ENCODE measurements at places on chromosomes 2 and 18.
A peak's percentile ranks its signal among the peaks of the same experiment; 100 is the strongest.

DNA sequence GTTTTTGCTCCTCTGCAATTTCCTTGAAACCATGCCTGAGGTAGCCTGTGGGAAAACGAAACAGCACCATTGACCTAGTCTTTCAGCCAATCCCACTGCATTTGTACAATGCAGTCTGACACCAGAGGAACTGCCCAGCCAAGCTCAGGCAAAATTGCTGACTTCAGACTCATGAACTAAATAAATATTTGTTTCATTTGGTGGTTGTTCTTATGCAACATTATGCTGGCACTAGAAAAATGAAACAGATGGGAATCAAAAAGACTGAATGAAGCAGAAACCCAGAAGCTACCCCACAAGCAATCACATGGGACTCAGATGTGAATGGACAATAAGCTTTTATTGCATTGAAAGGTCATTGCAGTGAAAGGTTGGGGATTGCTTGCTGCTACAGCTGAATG, 1.7 kb downstream of the NAT8 start:
- no peak for DNase-seq

- no peak for DNase-seq
Measured at GRCh38 chr2:215504547-215504946, 68.7 kb upstream of the FN1 start.

GRCh38 chr18:27860701-27861107, 316.2 kb downstream of the CDH2 start:
- no peak for DNase-seq

DNA sequence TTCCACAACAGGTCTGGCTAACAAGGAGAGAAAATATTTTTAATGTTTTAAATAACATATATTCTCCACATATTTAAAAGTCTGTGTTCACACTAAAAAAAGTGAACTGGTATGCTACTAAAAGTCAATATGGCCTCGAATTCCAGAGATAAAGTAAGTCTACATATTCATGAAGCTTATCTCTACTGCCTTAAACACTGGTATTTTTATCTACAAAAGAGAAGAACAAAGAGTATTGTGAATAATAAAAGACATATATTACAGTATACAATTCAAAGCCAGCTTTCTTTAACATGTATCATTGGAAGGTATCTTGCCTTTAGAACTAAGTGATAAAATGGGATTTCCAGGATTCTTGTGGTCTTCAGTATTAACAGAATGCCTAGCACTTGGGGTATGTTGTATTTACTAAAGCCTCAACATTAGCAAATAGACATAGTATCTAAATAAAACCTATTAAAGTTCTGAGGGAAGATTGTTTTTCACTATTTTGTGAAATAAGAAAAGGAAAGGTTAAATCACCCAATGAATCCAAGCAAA, 302.8 kb upstream of the CCDC68 start:
- DNase-seq = no peak

- DNase-seq = no peak
Measured at GRCh38 chr2:109386004-109386695, 227.6 kb downstream of the SEPTIN10 start.

DNA sequence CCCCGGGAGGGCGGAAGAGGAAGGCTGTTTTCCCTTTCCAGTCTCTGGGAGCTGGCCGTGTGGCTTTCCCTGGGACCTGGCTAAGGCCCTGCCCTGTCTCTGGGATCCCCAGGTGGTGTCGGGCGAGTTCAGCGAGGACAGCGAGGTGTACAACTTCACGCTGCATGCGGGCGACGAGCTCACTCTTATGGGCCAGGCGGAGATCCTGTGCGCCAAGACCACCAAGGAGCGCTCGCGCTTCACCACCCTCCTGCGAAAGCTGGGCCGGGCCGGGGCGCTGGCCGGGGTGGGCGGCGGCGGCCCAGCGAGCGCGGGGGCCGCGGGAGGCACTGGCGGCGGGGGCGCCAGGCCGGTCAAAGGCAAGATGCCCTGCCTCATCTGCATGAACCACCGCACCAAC, 11.2 kb downstream of the GAREM2 start:
- no peak for DNase-seq

GRCh38 chr2:57504787-57505186, 541.8 kb upstream of the VRK2 start:
- no peak for DNase-seq

DNA sequence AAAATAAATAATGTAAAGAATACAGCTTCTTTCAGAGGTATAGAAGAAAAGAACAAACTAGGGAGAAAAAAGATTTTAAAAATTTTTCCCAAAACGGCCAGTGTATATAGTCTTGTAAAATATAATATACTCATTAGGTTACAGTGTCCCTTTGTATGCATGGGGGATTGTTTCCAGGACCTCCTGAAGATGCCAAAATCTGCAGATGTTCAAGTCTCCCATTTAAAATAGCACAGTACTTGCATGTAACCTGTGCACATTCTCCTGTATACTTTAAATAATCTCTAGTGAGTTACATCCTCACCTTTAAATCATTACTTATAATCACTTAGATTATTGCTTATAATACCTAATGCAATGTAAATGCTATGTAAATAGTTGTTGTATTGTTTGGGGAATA, 80.6 kb upstream of the LRRTM4 start:
- no peak for DNase-seq

DNA sequence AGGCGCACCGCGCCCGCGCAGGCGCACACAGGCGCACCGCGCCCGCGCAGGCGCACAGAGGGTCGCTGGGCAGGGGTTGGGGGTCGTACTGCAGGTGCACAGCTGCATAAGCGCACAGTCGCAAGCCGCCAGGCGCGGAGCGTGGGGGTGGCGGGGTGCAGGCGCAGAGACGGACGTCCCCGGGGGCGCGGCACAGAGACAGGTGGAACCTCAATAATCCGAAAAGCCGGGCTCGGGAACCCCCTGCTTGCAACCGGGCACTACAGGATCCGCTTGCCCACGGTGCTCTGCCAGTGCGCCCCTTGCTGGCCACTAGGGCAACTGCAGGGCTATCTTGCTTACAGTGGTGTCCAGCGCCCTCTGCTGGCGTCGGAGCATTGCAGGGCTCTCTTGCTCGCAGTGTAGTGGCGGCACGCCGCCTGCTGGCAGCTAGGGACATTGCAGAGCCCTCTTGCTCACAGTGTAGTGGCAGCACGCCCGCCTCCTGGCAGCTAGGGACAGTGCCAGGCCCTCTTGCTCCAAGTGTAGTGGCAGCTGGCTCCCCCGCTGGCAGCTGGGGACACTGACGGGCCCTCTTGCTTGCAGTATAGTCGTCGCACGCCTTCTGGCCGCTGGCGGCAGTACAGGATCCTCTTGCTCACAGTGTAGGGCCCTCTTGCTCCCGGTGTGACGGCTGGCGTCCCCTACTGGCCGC, 34.9 kb downstream of the FAM110C start:
- no peak for DNase-seq

- no peak for DNase-seq
Measured at GRCh38 chr2:27966466-27966865, 75.9 kb downstream of the BABAM2 start.

DNA sequence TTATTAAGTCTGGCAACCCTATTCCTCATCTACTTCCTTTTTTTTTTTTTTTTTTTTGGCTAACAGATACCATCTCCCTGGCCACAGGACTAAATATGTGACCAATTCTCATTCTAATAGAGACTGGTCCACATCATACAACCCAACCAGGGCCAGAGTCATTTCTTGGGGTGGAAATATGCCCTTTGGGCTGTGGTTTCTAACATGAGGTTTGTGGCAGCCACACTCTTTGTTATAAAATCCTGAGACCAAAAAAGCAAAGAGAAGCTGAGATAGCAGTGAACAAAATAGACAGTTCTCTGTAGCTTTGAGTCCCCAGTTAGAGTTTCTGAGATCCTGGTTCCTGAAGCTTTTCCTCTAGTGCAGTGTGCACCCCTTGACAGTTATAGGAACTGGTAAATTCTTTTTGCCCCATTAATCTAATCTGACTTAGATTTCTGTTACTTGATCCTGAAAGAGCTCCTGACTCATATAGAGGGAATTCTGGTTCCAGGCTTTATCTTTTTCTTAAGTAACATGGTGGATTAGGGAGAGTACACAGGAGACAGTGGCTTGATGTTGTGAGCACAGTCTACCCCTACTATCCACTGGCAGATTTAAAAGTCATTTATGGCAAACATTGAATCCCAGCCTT, 86.8 kb downstream of the MAIP1 start:
- no peak for DNase-seq

- DNase-seq = no peak
Measured at GRCh38 chr2:189037518-189037917, 63.3 kb downstream of the COL3A1 start.

- DNase-seq = peak; percentile 26
Measured at GRCh38 chr2:219335373-219335786, 2.8 kb upstream of the RESP18 start.

GRCh38 chr2:186460465-186460864, 25.6 kb upstream of the ZC3H15 start:
- no peak for DNase-seq

DNA sequence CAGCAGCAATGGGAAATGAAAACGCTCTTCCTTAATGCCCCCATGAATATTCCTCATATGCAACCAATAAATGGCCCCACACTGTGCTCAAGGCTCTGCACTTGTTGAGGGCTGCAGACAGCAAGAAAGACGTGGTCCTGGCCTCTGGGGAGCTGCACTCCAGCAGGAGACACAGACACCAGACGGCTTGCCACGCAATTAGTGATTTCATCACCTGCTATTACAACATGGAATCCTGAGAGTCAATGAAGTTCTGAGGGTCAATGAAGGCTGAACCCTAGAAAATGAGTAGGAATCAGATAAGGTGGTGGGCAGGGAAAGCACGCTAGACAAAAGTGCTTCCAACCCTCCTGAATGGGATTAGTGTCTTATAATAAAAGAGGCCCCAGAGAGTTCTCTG, 18.9 kb downstream of the CREG2 start:
- no peak for DNase-seq

DNA sequence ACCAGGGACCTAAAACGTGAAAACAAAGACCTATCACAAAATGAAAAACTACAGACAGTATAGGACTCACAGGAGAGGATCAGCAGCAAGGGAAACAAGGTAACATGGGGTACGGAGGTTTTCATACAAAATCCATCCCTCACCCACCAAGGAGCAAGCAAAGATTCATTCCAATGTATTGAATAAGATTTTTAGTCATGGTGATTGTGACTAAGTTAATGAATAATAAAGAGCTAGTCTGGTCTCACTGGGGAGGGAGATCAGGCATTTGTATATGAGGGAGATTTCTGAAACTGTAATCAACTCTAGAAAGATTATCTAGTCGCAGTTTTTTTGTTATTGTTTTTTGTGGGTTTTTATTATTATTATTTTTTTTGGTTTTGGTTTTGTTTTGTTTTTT, 336.5 kb upstream of the MMADHC start:
- no peak for DNase-seq

DNA sequence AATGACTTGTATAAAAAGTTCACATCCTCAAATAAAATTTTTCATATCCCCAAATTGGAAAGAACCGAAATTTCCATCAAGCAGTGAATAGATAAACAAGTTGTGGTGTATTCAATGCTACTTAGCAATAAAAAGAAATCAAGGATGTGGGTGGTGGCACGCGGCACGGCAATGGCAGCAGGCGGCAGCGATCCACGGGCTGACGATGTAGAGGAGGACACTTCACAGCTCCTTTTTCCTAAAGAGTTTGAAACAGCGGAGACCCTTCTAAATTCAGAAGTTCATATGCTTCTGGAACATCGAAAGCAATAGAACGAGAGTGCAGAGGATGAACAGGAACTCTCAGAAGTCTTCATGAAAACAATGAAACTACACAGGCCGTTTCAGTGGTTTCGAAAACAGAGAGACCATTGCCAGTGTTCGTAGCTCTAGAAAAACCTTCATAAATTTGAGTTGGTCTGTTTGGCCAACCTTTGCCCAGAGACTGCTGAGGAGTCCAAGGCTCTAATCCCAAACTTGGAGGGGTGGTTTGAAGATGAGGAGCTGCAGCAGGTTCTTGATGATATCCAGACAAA, 9.8 kb upstream of the IL36A start:
- DNase-seq = no peak

- no peak for DNase-seq
Measured at GRCh38 chr2:148493822-148494563, 150.6 kb upstream of the EPC2 start.

GRCh38 chr2:36587101-36587500, 10.9 kb downstream of the FEZ2 start:
- no peak for DNase-seq

- no peak for DNase-seq
Measured at GRCh38 chr2:43127208-43127940, 99.0 kb downstream of the ZFP36L2 start.

Data from right atrium auricular region (tissue), 2 donors.